Activated naive CD4-positive, alpha-beta T cell treated with Interleukin-2 at 50 U/mL for 16 hours (primary cell): ENCODE measurements at places on chromosomes 4 and X.

GRCh38 chrX:40573763-40574162 is 7.0 kb upstream of the ATP6AP2 start:
- DNase-seq, result peak; percentile 39

DNA sequence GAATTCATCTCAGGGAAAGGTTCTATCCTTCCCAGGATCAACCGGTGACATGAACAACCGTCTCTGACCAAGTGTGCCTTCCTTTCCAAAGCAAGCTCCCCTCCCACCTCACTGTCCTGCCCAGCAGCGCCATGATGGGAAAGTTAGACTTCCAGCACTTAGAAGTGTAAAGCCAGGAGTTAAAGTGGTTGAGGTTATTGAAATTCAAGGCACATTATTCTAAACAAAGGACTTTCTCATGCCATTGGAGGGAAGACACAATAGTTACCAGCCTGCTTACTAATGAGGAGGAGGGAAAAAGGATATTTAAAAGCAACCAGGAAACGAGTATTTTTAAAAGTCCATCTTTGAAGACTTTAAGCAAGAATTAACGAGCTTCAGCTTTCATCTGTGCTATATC is 96.8 kb downstream of the NSUN7 start:
- no peak for DNase-seq

GRCh38 chrX:19904778-19905367 is 17.5 kb upstream of the SH3KBP1 start:
- DNase-seq, result peak; percentile 2

DNA sequence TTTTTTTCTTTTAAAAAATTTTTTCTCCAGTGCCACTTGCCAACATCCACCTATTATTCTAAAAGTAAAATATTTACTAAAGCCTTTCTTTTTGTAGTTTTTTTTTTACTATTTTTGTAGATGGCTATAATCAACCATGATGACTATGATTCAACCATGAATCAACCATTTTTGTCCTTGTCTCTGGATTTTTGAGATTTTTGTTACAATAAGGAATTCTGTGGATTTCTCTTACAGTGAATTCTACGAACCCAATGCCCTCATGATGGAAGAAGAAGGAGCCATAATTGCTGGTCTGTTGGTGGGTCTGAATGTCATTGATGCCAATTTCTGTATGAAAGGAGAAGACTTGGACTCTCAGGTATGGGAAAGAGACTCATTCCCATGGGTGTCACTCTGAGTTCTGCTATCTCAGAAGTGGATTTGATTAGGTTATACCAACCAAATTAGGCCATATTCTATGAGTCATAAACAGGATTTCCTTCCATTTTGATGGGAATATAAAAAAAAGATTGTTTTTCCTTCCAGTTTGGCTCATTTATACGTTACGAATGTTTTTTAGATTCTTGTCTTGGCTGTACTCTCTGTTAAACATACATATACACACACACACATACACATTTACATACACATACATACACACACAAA is 46.7 kb downstream of the RUFY3 start:
- DNase-seq, result no peak

GRCh38 chrX:121836000-121836399 is 788.6 kb downstream of the GLUD2 start:
- DNase-seq, result no peak

DNA sequence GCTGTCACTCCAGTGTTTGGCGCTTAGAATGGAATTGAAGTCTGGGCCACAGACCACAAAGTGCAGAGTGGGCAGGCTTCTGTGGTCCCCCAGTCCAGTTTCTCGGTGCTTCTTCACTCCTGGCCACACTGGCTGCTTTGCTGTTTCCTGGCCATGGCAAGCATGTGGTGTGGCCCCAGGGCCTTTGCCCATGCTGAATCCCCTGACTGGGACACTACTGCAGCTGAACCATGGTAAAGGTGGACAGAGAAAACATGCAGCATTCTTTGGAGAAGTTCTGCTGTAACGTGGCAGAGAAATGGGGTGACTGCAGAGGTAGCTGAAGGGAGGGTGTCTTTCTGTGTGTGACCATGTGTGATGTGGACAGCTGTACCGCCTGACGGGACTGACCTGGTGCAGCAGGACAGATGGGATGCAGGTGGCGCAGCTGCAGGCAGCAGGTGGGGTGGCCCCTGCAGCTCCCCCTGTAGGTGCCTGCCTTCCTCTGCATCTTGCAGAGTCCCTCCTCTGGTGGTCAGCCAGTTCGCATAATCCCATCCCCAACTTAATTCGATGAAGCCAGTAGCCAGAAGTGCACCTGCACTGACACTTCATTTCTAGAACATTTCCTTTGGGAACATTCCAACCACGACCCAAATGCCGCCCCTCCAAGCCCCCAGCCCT is 13.2 kb upstream of the S100P start:
- DNase-seq, result no peak

DNA sequence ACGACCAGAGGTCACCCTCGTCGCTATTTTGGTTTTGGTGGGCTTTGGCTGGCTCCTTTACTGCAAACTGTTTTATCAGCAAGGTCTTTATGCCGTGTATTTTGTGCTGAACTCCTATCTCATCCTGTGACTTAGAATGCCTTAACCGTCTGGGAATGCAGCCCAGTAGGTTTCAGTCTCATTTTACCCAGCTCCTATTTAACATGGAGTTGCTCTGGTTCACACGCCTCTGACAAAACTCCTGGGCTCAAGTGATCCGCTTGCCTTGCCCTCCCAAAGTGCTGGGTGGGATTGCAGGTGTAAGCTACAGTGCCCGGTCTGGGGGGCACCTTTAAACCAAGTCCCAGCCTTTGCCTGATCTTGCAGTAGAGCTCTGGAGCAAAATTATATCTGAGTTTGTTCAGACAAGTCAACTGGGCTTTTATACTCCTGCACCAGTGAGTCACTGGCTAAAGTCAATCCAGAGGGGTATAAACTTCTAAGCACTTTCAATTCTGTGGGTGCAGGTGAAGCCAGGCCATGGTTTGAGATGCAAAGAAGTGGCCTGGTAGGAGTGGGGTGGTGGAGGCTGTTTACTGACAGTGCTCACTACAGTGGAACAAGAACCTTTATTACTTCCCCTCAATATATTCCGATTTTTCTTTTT is 50.2 kb downstream of the MGST2 start:
- DNase-seq, result no peak

DNA sequence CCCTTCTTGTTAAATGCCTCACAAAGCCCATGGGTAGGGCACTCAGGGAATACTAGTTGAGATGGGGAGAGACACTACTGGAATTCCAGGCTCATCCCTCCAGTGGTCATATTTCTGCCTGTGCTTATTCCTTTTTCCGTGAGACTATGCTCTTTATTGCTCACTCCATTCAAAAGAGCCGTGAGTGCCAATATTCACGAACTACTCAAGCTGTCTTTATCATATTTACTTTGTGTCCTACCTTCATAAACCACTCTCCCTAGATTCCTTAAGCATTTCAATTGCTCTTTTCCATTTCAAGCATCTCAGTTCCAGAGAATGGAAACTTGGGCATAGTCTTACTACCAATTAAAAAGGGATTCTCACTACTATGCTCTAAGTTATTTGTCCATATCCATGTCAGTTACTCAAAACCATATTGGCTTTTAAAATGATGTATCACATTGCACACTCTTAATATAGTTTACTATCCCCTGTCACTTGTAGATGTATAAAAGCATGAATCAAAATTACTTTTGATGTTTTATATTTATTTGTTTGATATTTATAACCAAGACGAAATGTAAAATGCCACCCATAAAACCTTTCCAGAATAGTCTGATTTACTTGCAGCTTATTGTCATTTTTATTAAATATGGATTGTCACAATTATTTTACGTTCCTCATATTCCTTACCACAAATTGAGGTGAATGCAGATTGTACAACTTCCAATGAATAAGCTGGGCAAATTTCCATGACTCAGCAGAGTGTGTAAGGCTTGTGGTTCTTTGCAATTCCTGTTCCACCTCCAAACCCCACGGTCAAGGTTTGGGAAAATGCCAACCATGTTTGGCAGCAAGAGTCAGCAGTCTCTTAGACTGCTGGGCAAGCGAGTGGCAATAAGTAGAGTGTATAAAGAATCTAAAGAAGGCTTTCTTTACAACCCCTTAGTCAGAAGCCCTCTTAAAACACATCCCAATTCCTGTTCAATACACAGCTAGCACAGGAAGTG is 24.4 kb downstream of the ENOX2 start:
- DNase-seq, result no peak

DNA sequence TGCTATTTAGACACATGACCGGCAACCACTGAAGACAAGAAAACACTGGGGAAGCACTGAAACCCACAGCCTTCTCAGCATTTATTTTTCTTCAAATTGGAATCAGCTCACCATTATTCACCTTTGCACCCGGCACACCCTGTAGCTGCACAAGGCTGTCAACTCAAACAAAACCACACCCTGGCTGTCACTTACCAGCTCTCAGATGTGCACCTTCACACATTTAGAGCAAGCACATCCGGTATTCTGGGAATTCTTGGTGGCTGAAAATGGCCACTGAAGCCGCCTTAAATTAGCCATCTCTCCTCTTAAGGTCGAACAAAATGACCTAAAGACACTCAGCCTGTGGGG is 5.9 kb downstream of the ZFYVE28 start:
- DNase-seq, result peak; percentile 67

GRCh38 chr4:145217349-145217748 is 37.0 kb upstream of the OTUD4 start:
- DNase-seq, result no peak

DNA sequence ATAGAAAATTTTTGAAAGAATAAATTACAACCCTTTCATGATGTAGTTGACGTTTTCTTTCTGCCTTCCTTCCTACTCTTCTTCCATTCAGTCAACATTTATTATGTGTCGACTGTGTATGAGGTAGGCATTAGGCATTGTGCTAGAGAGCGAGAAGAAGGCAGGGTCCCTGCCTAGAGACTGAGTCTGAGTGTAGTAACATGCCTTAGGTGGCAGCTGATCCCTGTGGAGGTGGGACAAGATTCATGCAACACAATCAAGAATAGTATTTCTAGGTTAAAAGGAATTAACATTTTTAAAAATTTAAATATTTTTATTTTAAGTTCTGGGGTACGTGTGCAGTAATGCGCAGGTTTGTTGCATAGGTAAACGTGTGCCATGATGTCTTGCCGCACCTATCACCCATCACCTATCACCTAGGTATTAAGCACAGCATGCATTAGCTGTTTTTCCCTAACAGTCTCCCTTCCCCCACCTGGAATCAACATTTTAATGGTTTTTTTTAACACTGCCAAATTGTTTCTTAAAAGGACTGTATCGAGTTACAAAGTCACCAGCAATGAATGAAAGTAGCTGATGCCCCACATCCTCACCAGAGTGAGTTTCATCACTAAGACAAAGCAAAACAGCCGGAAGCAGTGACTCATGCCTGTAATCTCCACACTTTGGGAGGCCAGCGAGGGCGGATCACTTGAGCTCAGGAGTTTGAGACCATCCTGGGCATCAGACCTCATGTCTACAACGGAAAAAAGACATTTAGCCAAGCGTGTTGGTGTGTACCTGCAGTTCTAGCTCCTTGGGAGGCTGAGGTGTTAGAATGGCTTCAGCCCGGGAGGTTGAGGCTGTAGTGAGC is 84.0 kb downstream of the WWC2 start:
- peak; percentile 65 for DNase-seq

- no peak for DNase-seq
Measured at GRCh38 chr4:154464654-154465053, 26.9 kb downstream of the DCHS2 start.

GRCh38 chrX:27915617-27916016 is 65.6 kb downstream of the DCAF8L1 start:
- no peak for DNase-seq

DNA sequence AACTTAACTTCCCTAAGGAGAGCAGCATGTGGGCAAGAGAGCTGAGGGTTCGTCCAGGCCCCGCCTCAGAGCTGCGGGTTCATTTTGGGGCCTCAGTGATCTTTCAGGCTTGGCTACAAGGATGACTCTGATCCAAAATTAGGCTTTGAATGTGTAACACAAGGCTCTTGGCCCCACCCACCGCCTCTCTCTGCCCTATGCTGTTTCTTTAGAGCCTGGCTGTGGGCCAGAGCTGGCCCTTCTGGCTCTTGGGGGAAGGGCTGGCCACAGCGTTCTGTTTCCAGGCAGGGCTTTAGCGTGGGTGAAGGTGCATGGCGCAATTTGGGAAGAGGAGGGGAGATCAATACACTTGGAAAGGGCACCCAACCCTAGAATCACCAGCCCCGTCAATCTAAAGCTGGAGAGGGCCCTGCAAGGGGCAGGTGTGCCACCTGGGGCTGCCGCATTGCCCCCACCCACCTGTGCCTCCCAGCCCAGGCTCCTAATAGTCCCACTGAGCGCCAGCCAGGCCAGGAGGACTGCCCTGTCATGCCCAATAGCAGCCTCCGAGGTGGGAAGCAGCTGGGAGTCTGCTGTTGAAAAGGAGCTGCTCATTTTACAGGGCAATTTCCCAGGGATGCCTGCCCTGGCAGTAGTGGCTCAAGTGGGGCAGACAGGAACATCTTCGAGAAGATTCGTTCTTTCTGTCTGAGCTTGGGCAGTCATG is 84.5 kb upstream of the MAML3 start:
- no peak for DNase-seq

GRCh38 chr4:1366371-1367229 is 19.6 kb downstream of the UVSSA start:
- no peak for DNase-seq

- no peak for DNase-seq
Measured at GRCh38 chr4:42490015-42490414, 92.7 kb downstream of the SHISA3 start.

GRCh38 chr4:30471861-30472260 is 248.3 kb upstream of the PCDH7 start:
- DNase-seq, result no peak

GRCh38 chrX:132602701-132603100 is 113.9 kb upstream of the MBNL3 start:
- DNase-seq, result no peak

DNA sequence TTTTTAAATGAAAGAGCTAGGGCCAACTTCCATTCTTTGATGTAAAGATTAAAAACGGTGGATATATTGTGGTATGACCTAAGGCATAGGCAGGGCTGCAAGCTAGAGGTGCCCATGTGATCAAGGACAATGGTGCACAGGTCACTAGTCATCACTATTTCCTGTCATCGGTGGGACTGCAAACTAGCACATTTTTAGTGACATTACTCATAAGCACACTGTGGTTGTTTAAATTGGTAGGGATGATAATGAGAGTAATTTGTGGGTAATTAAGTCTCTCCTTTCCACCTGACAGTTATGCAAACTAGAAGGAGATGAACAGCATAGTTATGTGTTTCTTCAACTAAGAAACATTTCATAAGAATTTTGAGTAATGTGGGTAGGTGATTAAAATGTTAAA is 85.4 kb downstream of the GPRIN3 start:
- no peak for DNase-seq

DNA sequence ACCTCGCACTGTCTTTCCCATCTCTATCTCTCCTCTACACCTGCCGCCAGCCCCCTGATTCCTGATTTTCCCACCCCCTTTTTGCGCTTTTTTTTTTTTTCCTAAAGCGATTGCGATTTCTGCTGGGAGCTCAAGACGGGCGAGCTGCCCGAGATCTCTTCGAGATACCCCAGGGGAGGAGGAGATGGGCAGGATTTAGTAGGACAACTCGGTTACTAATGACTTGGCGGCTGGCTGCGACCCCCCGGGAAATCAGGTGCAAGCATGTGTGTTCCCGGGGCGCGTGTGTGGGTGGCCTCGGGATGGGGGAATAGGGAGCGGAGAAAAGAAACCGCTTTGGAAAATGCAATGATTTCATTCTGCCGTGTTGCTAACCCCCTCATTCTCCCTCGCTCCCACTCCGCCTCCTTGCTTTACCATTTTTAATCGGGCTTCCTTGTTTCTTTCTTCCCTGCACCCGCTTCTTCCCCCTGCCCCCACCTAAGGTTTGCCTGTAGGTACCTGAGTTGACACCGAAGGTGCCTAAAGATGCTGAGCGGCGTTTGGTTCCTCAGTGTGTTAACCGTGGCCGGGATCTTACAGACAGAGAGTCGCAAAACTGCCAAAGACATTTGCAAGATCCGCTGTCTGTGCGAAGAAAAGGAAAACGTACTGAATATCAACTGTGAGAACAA is 4.4 kb downstream of the SLITRK2 start:
- no peak for DNase-seq
